H9 (cell line): ENCODE measurements at places on chromosomes 12 and 14. TPM values are rescaled to one million over a fixed set of nuclear protein-coding genes. Genes with fewer than 3 reads are reported as not detected.

The TPH2 gene
- 0.66 and 0.83 TPM in 2 replicates for total RNA-seq

The ACSM4 gene
- total RNA-seq: not detected in 2 replicates

The HOXC6 gene
- not detected in 2 replicates for total RNA-seq

The FAM90A1 gene
- total RNA-seq: 0.09 and 0.15 TPM in 2 replicates

The NINJ2 gene
- total RNA-seq: 0.24 and 0.77 TPM in 2 replicates
